ENCODE measurements at places on chromosomes 1 and 21. TPM values are rescaled to one million over a fixed set of nuclear protein-coding genes. Genes with fewer than 3 reads are reported as not detected.

Gene C1orf52
- polyA plus RNA-seq = 29.6 TPM

Gene ARV1
- polyA plus RNA-seq = 14.1 TPM

Gene DMBX1
- not detected for polyA plus RNA-seq

Gene KLHDC9
- 3.9 TPM for polyA plus RNA-seq

Gene RAD54L
- 4.3 TPM for polyA plus RNA-seq

Gene NR1I3
- not detected for polyA plus RNA-seq

Gene EIF3I
- polyA plus RNA-seq = 412 TPM

Gene C8B
- not detected for polyA plus RNA-seq

Measured in BJ (cell line).